ENCODE measurements at places on chromosomes 13 and 19. TPM values are rescaled to one million over a fixed set of nuclear protein-coding genes. Genes with fewer than 3 reads are reported as not detected.

Gene EPS8L1
- total RNA-seq = 5.4 TPM

Gene CDC34
- 40.2 TPM for total RNA-seq

Gene CERS1
- 1.7 TPM for total RNA-seq

Gene PRTN3
- not detected for total RNA-seq

Gene SPACA4
- total RNA-seq = not detected

Gene LIM2
- not detected for total RNA-seq

Gene VSTM1
- total RNA-seq = not detected

- DNase-seq = no peak
- H3K4me3 ChIP-seq = no peak overlapping the region
- H3K27ac ChIP-seq = no peak overlapping the region
- no peaks in the 10 kb centered on the region for H3K27me3 ChIP-seq
- no peaks in the 10 kb centered on the region for H3K4me1 ChIP-seq
These were observed 36.4 kb upstream of the IGSF23 start for GRCh38 chr19:44576843-44577565.

DNA sequence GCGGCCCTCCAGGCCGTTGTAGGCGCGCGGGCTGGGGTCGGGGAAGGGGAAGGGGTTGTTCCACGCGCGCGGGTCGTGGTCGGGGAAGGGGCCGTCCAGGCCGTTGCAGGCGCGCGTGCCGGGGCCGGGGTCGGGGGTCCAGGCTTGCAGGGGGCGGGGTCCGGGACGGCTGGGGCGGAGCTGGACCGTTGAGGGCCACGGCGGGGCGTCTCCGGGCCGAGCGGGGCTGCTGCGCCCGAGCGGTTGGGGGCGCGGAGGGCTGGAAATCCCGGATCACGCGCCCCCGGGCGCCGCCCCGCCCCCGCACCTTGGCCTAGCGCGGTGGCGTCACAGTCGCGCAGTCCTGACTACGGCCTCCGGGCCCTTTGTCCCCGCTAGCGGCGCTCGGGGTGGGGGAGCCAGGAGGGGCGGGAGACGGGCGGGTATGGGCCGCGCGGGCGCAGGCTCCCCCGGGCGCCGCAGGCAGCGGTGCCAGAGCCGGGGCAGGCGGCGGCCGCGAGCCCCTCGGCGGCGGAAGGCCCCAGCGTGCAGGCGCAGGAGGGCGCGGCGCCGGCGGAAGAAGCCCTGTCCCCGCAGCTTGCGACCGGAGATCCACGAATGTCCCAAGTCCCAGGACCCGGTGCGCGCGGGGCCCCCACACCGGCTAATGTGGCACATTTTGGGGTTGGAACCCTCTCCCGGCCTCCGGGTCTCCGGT is 665 bp downstream of the GPX4 start:
- peaks cover 29% of the 10 kb centered on the region for H3K36me3 ChIP-seq
- no peaks in the 10 kb centered on the region for H3K27me3 ChIP-seq
- H3K4me1 ChIP-seq = peaks cover 38% of the 10 kb centered on the region
- H3K27ac ChIP-seq = peak overlapping the region; percentile 99
- peak overlapping the region; percentile 97 for H3K4me3 ChIP-seq

DNA sequence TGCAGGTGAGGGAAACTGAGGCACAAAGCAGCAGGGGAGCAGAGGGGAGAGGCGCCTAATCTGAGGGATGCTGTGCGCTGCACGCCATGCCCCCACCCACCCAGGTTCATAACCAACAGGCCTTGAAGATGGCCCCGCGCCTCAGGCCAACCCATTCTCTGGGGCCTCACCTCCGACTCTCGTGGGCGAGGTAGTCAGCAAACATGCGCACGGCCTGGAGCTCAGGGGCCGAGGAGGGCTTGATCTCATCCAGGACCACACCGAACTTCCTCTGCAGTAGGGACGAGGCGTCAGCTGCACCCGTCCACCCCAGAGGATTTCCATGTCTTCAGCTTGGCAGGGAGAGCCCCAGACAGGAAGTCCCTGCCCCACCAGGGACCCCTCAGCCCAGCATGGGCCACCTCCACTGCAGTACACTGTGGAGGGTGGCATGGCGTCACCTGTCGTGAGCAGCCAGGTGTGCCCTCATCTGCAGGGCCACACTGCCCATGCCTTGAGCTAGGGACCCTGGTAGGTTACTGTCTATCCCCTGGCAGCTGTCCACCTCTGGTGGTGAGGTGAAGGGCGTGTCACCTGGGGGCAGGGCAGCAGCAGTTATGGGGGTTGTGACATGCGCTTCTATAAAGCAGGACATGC is 8.3 kb downstream of the COPE start:
- H3K36me3 ChIP-seq = peaks cover 48% of the 10 kb centered on the region
- no peaks in the 10 kb centered on the region for H3K4me1 ChIP-seq
- H3K27me3 ChIP-seq = no peaks in the 10 kb centered on the region
- no peak overlapping the region for H3K4me3 ChIP-seq

GRCh38 chr13:70816853-70817252 is 708.6 kb upstream of the KLHL1 start:
- no peaks in the 10 kb centered on the region for H3K36me3 ChIP-seq
- no peaks in the 10 kb centered on the region for H3K4me1 ChIP-seq
- DNase-seq = no peak
- H3K4me3 ChIP-seq = no peak overlapping the region
- no peak overlapping the region for H3K27ac ChIP-seq

- H3K36me3 ChIP-seq = no peaks in the 10 kb centered on the region
- no peaks in the 10 kb centered on the region for H3K4me1 ChIP-seq
- no peak overlapping the region for H3K4me3 ChIP-seq
- H3K27ac ChIP-seq = no peak overlapping the region
These were observed 3.0 kb downstream of the CD209 start for GRCh38 chr19:7744199-7744786.

GRCh38 chr13:69720278-69720983 is 387.2 kb upstream of the ATXN8OS start:
- DNase-seq = no peak
- H3K4me3 ChIP-seq = no peak overlapping the region
- no peaks in the 10 kb centered on the region for H3K36me3 ChIP-seq
- no peak overlapping the region for H3K27ac ChIP-seq
- H3K27me3 ChIP-seq = no peaks in the 10 kb centered on the region

GRCh38 chr13:111519490-111520170 is 199.2 kb downstream of the TEX29 start:
- no peaks in the 10 kb centered on the region for H3K4me1 ChIP-seq
- H3K4me3 ChIP-seq = no peak overlapping the region
- no peaks in the 10 kb centered on the region for H3K27me3 ChIP-seq

DNA sequence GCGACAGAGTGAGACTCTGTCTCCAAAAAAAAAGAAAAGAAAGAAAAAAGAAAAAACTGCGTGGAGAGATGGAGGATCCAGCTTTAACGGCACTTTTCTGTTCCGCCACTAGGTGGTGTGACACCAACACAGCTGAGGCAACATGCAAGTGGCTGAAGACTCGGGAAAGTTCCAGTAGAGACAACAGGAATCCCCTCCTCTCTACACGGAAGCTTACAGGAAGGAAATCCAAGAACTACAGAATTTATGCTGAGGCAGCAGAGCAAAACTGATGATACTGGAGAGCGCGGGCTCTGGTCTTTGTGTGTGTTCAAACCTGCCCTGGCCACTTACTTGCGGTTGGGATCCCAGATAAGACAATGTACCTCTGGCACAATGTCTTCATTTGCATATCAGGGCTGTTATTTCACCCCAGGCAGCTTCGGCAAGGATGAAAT is 9.9 kb downstream of the RANBP3 start:
- no peaks in the 10 kb centered on the region for H3K27me3 ChIP-seq
- no peaks in the 10 kb centered on the region for H3K36me3 ChIP-seq
- peak overlapping the region; percentile 31 for H3K4me3 ChIP-seq
- DNase-seq = no peak

DNA sequence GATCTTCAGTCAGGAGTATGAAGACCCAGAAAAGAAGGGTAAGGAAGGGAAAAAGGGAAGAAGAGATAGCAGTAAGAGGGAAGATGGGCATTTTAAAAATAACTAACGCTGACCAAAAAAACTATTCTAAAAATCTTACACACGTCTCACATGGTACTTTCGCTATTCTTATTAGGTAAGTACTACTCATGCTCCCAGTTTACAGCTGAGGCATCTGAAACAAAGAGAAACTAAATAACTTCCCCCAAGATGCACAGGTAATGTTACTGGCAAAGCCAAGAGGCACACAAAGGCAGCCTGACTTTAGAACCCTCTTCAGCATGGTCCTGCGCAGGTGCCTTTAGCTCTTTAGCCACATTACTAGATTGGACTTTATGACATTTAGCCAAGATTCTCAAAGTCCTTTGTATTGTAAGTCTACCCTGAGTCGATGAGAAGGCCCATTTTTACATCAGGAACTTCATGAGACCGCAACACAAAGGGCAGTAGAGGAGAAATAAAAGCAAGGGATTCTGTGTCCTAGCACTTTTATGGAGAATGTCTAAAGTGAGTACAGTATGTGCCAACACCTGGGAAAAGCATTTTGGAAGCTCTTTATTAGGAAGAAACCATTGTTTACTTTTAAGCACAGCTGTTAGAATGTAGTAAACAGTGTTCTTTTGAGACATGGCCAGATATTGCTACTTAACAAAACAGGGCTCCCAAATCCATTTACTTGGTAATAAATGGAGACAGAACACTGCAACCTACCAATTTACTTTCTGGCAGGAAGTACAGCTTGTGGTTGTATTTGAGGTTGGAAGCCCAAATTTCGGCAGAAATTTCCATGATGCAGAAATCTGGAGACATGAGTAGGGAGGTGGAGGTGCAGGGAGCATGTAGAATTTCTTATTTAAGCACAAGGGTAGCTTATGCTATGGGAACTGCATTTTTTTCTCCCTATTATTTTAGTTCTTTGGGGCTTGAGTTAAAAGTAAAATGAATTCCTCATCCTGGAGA is 250.7 kb downstream of the KCTD12 start:
- H3K36me3 ChIP-seq = no peaks in the 10 kb centered on the region
- no peak overlapping the region for H3K27ac ChIP-seq
- DNase-seq = no peak
- peaks cover 10% of the 10 kb centered on the region for H3K4me1 ChIP-seq
- no peak overlapping the region for H3K4me3 ChIP-seq

DNA sequence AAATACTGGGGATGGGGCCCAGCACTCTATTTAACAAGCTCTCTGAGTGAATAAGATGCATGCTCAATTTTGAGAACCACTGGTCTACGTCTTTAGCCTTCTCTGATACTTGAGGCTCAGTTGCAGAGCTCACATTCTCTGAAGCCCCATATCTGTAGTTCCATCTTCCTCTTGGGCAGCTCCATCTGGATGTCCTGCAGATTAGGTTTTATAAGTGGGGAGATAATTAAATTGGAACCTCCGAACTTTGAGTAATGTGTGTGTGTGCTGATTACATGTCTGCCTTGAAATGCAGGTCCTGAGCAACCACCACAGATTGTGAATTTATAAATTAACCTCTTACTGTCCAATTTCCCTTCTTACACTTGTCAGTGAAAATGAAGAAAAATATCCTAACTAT is 7.2 kb upstream of the RASL11A start:
- no peaks in the 10 kb centered on the region for H3K4me1 ChIP-seq
- no peak overlapping the region for H3K4me3 ChIP-seq
- H3K27ac ChIP-seq = no peak overlapping the region
- no peaks in the 10 kb centered on the region for H3K27me3 ChIP-seq

GRCh38 chr13:93745884-93746283 is 519.3 kb downstream of the GPC6 start:
- no peak overlapping the region for H3K4me3 ChIP-seq
- H3K27me3 ChIP-seq = no peaks in the 10 kb centered on the region
- H3K36me3 ChIP-seq = no peaks in the 10 kb centered on the region

Measured in thoracic aorta (tissue), 2 donors.